SK-MEL-5 (cell line): ENCODE measurements at places on chromosomes 3 and 15. TPM values are rescaled to one million over a fixed set of nuclear protein-coding genes. Genes with fewer than 3 reads are reported as not detected.

Gene ATP13A5
- not detected in 2 replicates for total RNA-seq

Gene GOLGA8J
- 0.16 TPM in 1 of 2 replicates, not detected in the other for total RNA-seq

Gene MEF2A
- 29.9 and 32.2 TPM in 2 replicates for total RNA-seq

GRCh38 chr3:64903006-64903405, 215.2 kb upstream of the ADAMTS9 start:
- no peak for DNase-seq

- DNase-seq = no peak
These were observed 946.2 kb upstream of the CFAP20DC start for GRCh38 chr3:59996056-59996455.

GRCh38 chr3:50666837-50667236, 7.9 kb upstream of the DOCK3 start:
- DNase-seq = no peak

Gene HHLA2
- total RNA-seq = not detected in 2 replicates

Gene ZWILCH
- 18.7 and 25.5 TPM in 2 replicates for total RNA-seq

Gene SLC6A11
- 0.08 and 0.13 TPM in 2 replicates for total RNA-seq

DNA sequence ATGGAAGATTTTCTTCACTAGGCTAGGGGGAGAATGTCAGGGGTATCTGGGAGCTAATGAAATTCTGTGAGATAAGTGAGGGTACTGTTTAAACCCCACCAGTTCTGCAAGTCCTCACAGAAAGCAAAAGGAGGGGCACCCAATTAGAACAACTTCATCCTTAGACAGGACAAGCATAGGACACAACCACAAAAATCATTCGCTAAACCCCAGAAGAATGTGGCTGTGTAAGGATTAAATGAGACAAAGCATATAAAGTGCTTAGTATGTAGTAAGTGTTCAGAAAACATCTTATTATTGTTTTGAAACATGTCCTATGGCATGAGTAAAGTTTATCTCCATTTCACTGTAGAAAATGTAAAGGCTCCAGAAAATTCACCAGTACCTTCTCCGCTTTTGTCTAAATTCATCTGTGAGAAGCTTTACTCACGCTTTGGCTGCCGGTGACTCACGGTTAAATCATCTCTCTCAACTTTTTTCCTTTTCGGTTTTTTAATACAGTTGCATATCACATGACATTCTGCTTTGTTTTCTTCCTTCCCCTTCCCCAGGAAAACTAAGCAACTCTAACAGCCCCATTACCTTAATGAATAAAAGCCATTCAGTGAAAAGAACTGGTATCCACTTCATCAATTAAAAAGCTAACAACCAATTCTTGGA, 1.7 kb downstream of the CLRN1 start:
- DNase-seq = no peak

DNA sequence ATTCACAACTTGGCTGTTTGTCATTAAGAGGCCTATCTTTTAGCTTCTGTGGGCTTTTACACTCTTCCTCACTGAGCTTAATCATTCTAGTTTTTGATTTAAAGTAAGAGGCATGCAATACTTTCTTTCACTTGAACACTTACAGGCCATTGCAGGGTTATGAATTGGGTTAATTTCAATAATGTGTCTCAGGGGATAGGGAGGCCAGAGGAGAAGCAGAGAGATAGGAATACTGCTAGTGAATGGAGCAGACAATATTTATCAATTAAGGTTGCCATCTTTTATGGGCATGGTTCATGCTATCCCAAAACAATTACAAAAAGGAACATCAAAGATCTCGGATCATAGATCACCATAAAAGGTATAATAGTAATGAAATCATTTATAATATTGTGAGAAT, 189.8 kb downstream of the EPHA3 start:
- DNase-seq = no peak

Gene RTP1
- total RNA-seq = not detected in 2 replicates

- DNase-seq = no peak
These were observed 46.0 kb downstream of the ANP32A start for GRCh38 chr15:68774521-68775235.

DNA sequence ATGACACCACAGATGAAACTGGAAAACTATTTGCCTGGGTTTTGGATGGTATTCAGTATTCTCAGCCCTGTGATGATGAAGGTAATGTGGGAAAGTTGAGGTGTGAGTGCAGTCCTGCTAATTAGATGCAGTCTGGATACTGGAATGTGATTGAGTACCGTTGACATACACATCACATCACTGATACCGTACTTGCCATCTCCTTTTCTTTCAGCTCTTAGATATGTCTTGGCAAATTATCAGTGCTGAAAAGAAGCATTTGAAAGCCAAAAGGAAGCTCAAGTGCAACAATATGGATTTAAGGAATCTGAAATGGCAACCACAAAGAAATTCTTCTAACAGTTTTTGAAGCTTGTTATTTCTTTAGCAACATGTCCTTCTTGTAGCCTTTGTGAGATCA, 381.4 kb upstream of the TGFBR2 start:
- DNase-seq = no peak

- peak; percentile 87 for DNase-seq
These were observed 3.9 kb upstream of the ACTL6A start for GRCh38 chr3:179558742-179559364.

DNA sequence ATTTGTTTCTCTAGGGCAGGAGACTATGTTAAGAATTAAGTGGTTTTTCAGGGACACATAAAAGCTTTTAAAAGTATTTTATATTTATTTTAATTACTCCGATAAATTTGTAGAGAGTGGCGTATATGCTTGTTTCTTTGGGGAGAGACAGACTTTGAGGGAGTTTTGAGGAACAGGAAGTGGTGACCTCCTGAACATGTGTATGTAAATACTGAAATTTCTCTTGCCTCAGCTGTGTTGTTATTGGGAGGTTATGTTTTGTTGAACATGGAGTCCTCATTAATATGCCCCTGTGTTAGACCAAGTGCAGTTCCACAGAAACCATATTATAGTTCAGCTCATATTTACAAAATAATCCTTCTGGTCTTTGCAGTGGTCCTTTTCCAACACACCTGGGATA, 41.8 kb upstream of the UTS2B start:
- DNase-seq = no peak

DNA sequence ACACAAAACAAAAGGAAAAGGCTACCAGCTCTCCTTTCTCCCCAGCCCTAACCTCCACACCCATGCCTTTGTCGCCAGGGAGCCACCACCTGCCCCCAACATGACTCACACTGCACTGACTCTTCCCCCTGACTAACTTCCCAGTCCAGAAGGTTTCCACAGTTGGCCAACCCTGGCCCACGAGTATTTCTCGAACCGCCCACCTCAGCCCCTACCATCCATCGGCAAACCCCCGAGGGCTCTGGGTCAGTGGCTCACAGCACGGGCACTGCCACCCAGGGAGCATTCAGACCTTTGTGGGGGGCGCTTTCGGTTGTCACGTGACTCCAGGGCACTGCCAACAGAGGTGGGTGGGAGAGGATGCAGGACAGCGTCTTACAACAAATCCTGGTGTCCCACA, 152.3 kb downstream of the LRRC28 start:
- no peak for DNase-seq

DNA sequence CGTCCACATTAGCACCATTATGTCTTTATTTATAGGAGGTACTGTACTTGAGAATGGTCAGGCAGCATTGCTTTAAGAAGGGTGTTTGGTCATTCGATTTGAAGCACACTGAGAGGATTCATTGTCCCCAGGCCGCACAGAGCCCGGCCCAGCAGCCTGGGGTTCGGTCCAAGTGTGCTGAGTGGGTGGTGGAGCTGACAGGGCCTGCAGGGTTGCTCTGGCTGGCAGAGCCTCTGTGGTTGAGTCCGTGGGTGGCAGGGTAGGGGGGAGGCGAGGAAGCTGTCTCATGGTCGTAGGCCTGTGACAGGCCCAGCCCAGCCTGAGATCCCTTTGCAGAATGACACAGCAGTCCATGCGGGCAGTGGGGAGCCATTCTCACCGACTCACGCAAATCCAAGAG, 227.7 kb upstream of the TOPAZ1 start:
- peak; percentile 37 for DNase-seq

GRCh38 chr3:16945330-16945729, 60.6 kb downstream of the PLCL2 start:
- no peak for DNase-seq

DNA sequence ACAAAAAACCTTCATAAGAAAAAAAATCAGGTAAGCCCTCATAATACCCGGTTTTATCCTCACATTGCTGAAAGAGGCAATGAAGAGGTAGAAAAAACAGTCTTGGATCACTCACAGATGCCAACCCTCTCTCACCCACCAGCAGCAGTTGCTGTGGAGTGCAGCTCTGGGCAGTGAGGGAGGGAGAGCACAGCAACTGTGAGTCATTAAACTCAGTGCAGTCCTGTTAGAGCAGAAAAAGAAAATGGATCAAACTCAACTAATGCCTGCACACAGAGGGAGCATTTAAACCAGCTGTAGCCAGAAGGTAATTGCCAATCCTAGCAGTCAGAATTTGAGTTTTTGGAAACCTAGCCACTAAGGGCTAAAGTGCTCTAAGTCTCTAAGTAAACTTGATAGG, 1050.6 kb upstream of the ALCAM start:
- no peak for DNase-seq

DNA sequence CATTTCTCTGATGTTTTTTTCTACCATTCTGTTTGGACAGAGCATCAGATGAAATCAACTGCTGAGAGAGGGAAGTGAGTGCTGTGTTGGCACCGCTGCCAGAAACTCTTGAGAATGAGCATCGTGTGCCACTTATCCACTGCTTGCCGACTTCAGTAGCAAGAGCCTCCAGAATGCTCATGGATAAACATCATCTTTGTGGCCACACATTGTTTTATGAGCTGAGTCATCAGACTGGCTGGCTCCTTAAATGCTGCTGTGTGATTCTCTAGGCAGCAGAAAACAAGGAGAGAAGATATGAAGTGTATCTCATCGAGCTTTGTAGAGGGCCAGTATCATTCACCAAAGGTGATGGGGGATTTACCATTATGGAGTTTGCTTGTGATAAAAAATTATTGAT, 3.4 kb upstream of the DOCK3 start:
- DNase-seq = peak; percentile 23

DNA sequence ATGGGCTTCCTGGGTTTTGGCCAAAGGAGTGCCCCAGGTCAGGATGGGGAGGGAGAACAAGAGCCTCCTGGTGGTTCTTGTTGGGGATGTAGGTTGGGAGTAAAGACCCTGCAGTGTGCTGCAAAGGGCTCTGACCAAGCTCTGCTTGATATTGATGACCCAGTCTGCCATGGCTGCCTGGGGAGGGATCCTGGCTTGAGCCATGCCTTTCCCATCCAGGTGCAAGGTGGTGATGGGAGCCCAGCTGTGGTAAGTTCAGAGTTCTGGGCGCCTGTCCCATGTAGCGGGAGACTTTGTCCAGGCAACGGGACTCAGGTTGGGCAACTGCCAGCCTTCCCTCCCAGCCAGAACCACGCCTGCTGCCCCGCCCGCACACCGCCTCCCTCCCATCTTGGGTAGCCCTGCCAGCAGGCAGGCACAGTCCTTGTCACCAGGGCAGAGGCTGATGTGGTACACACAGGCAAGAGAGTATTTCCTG, 2.6 kb downstream of the GNAI2 start:
- DNase-seq = no peak

Gene ARGFX
- not detected in 2 replicates for total RNA-seq

Gene SOX14
- not detected in 2 replicates for total RNA-seq

GRCh38 chr3:56923526-56924224, 121.9 kb upstream of the ARHGEF3 start:
- peak; percentile 22 for DNase-seq

Gene LRRC58
- 53.7 and 58.3 TPM in 2 replicates for total RNA-seq

GRCh38 chr3:56323986-56324420, 144.3 kb downstream of the ERC2 start:
- no peak for DNase-seq

Gene GPR62
- not detected in 2 replicates for total RNA-seq

DNA sequence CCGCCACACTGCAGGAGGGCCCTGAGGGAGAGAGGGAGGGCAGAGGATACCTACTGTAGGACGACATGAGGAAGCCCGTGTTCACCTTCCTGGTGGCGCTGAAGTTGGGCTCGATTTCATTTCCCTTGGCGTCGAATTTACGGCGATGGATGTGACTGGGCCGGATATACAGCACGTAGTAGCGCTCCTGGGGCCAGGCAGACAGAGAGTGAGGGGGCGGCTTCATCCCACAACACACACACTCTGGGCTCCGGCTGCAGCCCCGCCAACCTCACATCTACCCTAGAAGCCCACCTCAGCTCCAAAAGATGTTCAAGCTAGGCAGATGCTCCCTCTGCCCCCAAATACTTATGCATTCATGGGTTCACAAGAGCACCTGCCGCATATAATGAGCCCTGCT, 4.5 kb downstream of the ARPIN start:
- no peak for DNase-seq

DNA sequence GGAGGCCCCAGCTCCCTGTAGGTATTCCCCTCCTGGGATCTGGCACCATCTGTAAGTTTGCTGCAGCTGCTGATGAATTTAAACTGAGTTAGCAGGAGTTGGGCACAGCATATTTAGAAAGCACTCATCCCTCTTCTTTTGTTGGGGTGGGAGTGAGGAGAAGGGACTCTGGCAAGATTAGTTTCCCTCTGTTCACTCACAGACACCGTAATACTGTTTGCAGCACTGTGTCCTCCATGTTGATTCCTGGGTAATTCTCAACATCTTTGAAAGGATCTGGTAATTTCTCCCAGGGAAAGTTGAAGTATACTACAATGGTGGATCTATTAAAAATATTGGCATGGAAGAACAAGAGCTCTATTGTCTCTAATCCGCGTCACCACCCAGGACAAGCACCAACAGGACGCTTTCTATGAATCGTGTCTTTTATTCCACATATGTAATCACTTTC, 173.3 kb downstream of the RBMS3 start:
- peak; percentile 98 for DNase-seq

Gene C3orf80
- total RNA-seq = 0.21 and 0.40 TPM in 2 replicates

DNA sequence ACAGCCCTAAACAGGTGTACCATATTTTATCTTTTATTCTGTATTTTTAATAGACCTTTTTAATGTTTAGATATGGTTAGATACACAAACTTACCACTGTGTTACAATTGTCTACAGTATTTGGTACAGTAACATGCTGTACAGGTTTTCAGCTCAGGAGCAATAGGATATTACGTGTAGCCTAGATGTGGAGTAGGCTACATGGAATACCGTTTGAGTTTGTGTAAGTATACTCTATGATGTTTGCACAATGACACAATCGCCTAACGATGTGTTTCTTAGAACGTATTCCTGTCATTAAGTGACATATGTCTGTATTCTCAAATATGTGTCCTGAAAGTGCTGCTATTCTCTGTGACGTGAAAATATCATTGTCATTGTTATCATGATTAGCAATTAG, 62.6 kb downstream of the MFSD1 start:
- no peak for DNase-seq

- no peak for DNase-seq
These were observed 716.5 kb upstream of the GOLIM4 start for GRCh38 chr3:168812234-168812633.

GRCh38 chr3:194184265-194184751, 48.4 kb downstream of the HES1 start:
- DNase-seq = no peak

- DNase-seq = no peak
These were observed 23.5 kb downstream of the B3GALNT1 start for GRCh38 chr3:161081633-161082032.

GRCh38 chr3:85737846-85738245, 779.1 kb downstream of the CADM2 start:
- DNase-seq = no peak
